ENCODE measurements at places on chromosomes 3 and 15.

GRCh38 chr15:98801234-98801561 is 152.9 kb downstream of the IGF1R start:
- no peak for DNase-seq

- DNase-seq = no peak
Observed at GRCh38 chr15:37933666-37934065, 774 bp upstream of the TMCO5A start.

DNA sequence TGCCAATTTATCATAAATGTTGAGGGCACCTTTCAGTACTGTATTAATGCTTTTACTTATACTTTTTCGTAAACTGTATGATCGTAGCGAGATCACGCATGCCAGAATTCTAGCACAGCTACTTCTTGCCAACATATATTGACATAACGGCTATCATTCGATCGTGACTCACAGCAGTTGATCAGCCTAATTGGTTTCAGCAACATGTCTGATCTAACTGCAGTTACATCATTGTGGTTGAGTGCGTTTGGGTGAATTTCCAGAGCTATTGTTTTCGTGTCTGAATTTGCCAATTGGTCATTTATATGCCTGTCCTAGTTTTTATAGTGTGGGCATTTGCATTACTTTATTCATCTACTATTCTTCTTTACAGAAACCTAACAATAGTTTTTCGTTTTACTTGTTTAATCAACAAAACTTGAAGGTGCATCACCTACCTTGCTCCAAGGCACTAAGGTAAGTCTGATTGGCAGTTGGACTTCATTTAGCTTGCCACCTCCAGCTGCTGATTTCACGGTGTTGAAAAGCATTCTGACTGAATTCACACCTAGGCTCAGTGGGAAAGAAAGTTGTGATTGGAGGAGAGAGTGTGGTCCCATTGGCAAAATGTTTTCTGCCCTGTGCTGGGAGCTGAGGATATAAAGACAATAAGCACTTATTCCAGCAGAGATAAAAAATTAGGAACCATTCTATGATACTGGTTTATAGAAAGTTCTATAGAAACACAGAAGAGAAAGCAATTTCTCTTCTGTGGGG is 120.9 kb upstream of the RGMA start:
- no peak for DNase-seq

DNA sequence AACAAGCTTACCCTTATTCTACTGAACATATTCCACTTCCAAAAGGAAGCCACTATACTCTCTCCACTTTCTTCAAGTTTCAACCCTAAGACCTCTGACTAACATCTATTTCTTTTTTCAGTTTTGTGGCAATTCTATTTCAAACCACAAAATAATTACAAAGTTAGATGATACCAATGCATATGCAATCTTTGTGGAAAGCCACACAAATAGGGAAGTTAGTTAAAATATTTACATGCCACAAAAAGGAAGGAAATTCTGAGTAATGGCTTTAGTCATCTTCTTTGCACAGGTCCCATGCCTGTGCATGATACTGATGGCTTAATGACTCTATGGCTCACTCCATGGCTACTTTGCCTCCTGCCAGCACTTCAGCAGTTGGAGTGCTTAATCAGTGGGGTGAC is 57.0 kb upstream of the MCTP2 start:
- peak; percentile 38 for DNase-seq

- DNase-seq = peak; percentile 40
Observed at GRCh38 chr3:113495035-113495434, 19.9 kb downstream of the SPICE1 start.

DNA sequence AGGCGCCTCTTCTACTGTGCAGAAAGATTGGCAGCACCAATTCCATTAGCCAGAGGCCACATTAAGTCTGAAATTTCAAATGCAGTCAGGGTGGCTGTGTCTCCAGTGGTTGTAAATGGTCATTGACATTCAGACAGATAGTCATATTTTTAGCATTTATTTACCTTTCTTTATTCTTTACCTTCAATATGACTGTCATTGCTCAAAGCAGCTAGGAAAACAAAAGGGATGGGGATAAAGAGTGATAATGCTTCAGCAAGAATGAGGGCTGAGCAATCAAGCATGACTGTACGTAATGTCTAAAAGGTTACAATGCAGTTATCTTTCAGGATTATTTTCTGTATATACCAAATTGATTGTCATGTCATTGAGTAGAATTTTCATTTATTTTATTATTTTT is 360.4 kb downstream of the EFHB start:
- DNase-seq = no peak

DNA sequence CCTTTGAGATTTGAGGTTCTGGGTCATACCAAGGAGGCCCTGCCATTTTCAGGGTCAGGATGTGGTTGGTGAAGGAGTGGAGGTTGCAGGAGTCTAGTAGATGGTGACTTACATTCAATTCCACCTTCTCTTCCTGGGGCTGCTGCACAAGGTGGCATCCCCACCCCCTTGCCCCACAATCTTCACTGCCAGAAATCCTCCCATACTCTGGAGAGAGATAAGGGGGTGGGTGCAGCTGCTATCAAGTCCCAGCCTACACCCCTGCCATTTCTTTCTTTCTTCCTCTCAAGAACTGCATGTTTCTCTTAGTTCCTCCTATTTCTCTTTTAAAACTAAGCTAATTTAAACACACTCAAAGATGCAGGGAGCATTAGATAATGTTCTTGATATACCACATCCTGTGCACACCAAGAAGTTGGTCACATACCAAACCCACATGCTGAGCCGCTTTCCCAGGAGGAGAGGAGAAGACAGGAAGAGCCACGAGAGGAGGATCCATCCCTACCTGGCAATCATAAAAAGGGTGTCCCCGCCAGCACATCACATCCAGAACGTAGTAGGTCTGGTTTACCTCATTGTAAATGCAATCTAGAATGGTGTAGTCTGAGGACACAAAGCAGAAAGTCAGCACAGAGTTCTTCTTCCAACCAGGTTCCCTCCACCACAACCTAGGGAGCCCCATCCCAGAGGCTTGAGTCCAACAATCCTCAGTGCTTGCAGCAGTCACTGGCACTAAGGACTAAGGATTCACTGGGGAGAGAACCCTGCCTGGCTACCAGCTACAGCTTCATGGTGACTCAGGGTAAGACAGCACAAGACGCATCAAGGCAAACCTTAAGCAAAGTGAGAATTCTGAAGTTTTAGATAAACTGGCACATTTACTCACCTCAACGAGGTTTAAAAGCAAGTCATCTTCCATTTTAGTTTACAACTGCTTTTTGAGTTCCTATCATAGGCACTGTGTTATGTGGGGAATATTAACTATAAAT is 18.5 kb downstream of the SNUPN start:
- peak; percentile 56 for DNase-seq

GRCh38 chr3:81864272-81864671 is 102.8 kb upstream of the GBE1 start:
- no peak for DNase-seq

DNA sequence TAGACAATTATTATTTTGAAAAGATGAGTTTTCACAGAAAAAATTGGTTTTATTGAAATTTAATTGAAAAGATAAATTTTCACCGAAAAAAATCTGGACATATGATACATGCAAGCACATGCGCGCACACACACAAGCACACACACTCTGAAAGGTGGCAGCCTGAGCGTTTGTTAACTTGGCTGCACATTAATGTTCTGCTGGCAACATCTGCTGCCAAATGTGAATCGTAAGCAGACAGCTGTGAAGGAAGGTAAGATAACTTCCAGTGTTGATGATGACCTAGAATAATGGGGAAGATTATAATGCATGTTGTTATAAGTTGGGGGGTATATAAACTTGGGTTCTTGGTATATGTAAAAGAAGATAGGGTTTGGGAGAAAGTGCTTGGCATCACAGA is 18.4 kb upstream of the CMTM7 start:
- no peak for DNase-seq

DNA sequence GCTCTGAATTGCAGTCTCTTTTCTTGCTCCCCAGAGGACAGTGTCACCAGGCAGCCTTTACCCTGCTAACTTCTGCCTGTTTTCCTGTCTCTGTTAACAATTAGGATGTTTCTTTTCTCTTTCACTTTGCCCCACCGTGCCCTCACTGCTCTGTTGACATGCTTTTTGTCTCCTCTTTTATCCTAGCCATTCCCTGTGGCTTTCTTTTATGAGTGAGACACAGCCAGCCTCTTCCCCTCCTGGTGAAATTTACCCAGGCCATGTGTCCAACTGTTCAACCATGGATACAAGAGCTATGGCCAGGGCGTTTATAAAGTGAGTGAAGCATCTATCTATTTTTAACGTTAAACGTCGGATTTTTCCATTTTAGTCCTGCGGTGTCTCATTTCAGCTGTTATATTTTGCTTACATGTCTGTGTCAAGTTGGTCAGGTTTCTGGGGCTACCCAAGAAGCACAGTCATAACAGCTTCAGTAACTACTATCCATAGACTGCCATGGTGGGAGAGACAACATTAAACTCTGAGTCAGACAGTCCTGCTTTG is 443.2 kb upstream of the AZI2 start:
- no peak for DNase-seq

- DNase-seq = no peak
Observed at GRCh38 chr3:174098746-174099145, 701.2 kb downstream of the NLGN1 start.

- DNase-seq = no peak
Observed at GRCh38 chr3:57816471-57817095, 60.5 kb downstream of the SLMAP start.

DNA sequence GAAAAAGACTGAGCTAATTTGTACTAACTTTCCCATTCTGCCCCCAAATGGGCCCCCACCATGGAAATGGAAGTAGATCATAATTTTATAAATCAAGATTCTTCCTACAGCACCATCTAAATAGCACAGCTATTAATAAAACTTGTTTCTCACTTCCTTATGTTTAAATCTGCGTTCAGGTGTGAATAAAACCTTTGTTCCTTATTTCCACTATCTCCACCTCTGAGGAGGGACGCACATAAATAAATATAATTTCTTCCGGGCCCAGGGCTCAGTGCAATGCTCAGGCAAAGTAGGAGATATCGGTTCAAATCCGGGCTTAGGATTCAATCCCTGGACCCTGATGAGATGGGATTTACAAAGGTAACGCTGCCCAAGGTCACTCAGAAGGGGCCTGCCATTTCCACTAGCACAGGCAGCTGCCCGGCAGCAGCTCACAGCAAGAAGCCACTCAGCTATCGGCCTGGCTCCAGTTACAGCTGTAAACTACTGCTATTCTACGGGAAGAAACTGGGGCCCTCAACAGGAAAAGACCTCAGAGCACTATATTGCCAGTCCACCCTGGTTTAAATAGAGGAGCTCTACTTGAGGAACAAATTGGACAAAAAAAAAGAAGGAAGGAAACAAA is 52.5 kb downstream of the FOXP1 start:
- DNase-seq = no peak

DNA sequence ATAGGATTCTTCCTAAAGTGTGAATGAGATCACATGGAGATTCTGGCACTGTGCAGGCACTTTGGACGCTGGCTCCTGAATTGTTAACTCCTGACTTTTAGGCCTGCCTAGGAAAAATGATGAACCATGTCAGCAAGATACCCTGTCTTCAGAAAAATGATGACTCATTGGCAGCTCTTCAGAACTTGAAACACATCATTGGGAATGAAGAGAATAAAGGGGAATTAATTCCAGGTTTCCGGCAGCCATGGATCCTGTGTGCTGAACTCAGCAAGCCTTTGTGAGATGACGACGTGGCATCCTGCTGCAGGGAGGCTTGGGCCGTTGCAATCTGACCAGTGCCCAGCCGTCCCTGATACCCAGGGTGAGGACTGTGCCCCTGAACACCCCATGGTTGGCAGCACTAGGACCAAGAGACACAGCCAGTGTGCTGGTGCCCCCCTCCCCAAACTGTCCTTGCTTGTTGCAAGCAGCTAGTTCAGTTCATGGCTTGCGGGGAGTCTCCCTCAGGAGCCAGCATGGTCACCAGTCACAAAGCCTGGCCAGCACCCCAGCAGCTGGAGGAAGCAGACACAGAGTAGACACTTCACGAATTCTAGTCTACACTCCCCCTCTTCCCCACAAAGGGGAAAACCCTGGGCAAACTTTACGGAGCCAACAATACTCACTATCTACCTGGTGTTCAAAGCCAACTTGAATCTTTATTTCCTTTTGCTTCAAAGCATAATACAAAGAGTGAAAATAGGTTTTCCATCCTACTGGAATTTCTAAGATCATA is 7.8 kb upstream of the LIPC start:
- peak; percentile 35 for DNase-seq

DNA sequence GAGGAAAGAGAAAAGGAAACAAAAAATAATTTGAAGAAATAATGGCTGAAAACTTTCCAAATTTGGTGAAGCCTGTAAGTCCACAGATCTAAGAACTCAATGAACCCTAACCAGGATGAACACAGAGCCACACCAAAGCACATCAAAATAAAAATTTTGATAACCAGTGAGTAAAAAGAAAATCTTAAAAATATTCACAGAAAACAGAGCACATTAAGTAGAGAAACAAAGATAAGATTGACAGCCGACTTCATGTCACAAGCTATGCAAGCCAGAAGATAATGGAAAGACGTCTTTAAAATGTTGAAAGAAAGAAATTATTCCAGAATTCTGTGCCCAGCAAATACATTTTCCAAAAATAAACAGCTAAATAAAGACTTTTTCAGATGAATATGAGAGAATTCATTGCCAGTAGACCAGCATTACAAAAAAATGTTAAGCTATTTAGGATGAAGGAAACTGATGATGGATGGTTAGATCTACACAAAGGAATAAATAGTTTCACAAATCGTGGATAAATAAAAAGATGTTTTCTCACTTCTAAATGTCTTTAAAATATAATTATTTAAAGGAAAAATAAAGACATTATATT is 140.2 kb upstream of the SKOR1 start:
- DNase-seq = no peak

- no peak for DNase-seq
Observed at GRCh38 chr3:16759227-16759903, 125.4 kb upstream of the PLCL2 start.

- DNase-seq = no peak
Observed at GRCh38 chr3:189001559-189001958, 170.2 kb upstream of the TPRG1 start.

DNA sequence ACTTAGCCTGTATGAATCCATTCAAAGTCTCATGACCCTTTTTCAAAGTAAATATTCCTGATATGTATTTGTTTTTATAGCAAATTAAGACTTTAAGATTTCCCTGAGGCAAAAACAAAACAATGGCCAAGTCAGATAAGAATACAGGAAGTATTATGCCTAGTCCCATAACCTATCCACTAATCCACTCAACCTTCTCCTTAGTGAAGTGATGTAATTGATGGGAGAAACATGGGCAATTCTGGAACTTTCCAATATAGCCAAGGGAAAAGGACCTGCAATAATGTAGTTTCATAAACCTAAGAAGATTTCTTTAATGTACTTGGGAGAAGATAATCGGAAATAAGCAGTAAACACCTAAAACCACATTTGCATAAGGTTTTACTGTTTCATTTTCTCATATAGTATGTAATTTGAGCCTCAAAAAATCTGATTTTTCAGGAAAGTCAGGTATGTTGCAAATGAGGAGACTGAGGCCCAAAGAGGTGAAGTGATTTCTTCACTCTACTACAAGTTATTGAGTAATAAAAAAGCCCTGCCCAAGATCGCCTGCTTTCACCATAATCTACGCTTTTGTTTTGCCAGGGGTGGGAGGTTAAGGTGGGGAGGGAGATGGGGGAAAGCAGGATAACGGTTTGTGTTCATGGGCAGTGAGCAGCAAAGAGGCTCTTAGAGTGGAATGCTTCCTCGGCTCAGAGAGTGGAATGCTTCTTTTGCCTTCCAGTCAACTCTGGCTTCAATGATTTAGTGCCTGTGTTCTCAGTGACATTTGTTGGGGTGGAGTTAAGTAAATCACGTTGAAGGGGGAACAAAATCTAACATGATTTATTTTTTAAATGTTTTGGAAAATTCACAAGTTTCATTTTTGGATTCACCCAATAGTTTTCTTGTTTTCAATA is 95.0 kb upstream of the FNDC3B start:
- no peak for DNase-seq

GRCh38 chr3:10583798-10584708 is 78.7 kb upstream of the ATP2B2 start:
- no peak for DNase-seq
